Left ventricle myocardium superior (tissue), 1 donor: ENCODE measurements at places on chromosomes 2 and 18. TPM values are rescaled to one million over a fixed set of nuclear protein-coding genes. Genes with fewer than 3 reads are reported as not detected.

The IL1RL1 gene
- 2.5 TPM for total RNA-seq

The CFAP53 gene
- total RNA-seq: not detected

The UPP2 gene
- not detected for total RNA-seq

GRCh38 chr2:106336737-106337136 lies 131.5 kb downstream of the RGPD3 start:
- no peak for DNase-seq
